ENCODE measurements at places on chromosomes 4 and X. TPM values are rescaled to one million over a fixed set of nuclear protein-coding genes. Genes with fewer than 3 reads are reported as not detected.

DNA sequence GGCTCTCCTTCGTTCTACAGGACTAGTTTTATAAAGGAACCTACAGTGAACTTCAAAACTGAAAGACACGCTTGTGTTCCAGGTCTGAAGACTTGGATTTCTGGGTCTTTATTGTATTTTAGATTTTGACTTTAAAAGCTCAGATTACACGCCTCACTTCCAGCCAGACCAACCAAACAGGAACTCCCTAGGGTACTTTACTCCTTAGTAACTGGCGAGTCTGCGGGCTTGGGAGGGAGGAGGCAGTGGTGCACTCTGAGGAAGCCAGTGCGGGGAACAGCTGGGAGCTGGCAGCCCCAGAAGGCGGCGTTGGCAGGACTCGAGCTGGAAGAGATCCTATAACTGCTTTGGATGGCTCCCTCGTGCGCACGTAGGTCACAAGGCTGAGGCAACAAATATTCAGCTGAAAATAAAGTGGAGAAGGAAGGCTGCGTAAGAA lies 391 bp upstream of the PHKA1 start:
- no peak for DNase-seq

- no peak for DNase-seq
Measured at GRCh38 chrX:38806875-38807621, 5.8 kb downstream of the MID1IP1 start.

- no peak for DNase-seq
Measured at GRCh38 chr4:1778642-1779392, 14.3 kb upstream of the FGFR3 start.

Gene LUZP4
- not detected for total RNA-seq

GRCh38 chr4:123453061-123453680 lies 56.6 kb downstream of the SPRY1 start:
- DNase-seq, result no peak

Gene CT45A1
- total RNA-seq, result not detected

Gene IRAK1
- total RNA-seq, result 214 TPM

Gene NOCT
- total RNA-seq, result 20.3 TPM

- no peak for DNase-seq
Measured at GRCh38 chrX:10634392-10635161, 14.2 kb upstream of the MID1 start.

Gene F11
- not detected for total RNA-seq

Gene PPARGC1A
- total RNA-seq, result not detected

- DNase-seq, result no peak
Measured at GRCh38 chr4:24003926-24004325, 114.1 kb upstream of the PPARGC1A start.

Gene BGN
- total RNA-seq, result not detected

- DNase-seq, result no peak
Measured at GRCh38 chr4:24799544-24800324, 4.4 kb downstream of the SOD3 start.

GRCh38 chrX:6021316-6022091 lies 207.2 kb downstream of the NLGN4X start:
- no peak for DNase-seq

DNA sequence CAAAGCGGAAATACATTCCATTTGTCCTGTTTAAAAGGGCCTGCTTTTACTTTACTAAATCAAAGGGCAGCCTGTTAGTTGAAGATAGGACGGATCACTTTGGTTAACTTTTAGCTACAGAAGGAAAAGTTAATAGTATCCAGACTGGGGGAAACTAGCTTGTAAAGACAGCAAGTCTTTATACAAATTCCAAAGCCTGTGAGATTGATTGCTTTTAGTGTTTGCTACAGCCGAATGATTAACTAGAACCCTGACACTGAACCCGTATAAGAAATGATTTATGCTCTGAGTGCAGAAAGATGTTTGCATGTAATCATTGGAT lies 93.4 kb downstream of the FRAS1 start:
- DNase-seq, result no peak

DNA sequence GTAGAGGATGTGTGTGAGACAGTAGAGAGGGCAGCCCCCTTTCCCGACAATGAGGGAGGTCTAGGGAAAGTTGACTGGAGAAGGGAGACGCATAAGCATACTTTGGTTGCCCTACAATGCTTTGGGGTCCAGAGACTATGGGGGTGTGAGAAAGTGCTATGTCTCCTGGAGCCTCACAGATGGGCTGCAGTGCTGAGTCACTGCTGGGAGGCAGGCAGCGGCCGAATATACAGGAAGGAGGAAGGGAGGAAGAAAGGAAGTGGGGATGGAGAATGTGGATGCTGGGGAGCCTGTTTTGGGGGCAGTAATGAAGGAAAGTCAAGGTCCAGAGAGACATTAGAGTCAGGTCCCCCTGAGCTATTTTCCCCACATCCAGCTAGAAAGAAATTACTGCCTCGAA lies 12.7 kb downstream of the DRP2 start:
- no peak for DNase-seq

- no peak for DNase-seq
Measured at GRCh38 chr4:7546809-7547367, 112.2 kb upstream of the PSAPL1 start.

GRCh38 chr4:96993560-96993959 lies 1149.7 kb downstream of the STPG2 start:
- no peak for DNase-seq

GRCh38 chr4:124997991-124998390 lies 285.5 kb upstream of the ANKRD50 start:
- DNase-seq, result no peak

GRCh38 chr4:72629540-72629939 lies 60.5 kb upstream of the ADAMTS3 start:
- no peak for DNase-seq

Gene GAGE2A
- total RNA-seq, result not detected

Gene NEUROG2
- not detected for total RNA-seq

DNA sequence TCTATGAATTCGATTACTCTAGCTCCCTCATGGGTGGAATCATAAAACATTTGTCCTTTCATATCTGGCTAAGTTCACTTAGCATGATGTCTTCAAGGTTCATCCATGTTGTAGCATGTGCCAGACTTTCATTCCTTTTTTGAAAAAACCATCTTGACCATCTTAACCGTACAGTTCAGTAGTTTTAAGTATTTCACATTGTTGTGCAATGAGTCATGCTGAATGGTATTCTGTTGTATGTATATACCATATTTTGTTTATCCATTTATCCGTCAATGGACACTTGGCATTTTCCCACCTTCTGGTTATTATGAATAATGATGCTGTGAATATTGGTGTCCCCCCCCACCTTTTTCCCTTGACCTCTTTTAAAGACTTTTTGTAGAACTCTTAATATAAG lies 72.4 kb upstream of the TLR2 start:
- no peak for DNase-seq

DNA sequence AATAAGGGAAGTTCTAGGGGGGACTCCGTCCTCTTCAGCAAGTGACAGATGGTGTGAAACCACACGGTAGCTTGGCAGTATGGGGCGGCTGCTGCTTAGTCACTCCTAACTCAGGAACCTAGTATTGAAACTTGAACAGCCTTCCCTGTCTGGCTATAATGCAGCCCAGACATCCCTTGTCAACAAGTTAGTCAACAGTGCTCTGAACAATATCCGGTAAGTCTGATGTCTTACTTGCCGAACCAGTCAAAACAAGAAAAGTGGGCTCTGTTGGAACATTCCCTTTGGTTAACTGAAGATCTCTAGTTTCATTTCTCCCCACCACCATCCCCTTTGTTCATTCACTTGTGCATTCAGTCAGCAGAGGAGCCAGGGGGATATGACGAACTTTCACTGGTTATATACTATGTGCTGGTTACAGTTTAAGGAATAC lies 18.7 kb upstream of the CXCL13 start:
- peak; percentile 33 for DNase-seq

GRCh38 chr4:116469582-116469981 lies 615.8 kb downstream of the TRAM1L1 start:
- no peak for DNase-seq

- DNase-seq, result no peak
Measured at GRCh38 chr4:40402556-40402955, 67.4 kb downstream of the CHRNA9 start.

GRCh38 chr4:158015241-158015640 lies 157.6 kb downstream of the GASK1B start:
- DNase-seq, result no peak

DNA sequence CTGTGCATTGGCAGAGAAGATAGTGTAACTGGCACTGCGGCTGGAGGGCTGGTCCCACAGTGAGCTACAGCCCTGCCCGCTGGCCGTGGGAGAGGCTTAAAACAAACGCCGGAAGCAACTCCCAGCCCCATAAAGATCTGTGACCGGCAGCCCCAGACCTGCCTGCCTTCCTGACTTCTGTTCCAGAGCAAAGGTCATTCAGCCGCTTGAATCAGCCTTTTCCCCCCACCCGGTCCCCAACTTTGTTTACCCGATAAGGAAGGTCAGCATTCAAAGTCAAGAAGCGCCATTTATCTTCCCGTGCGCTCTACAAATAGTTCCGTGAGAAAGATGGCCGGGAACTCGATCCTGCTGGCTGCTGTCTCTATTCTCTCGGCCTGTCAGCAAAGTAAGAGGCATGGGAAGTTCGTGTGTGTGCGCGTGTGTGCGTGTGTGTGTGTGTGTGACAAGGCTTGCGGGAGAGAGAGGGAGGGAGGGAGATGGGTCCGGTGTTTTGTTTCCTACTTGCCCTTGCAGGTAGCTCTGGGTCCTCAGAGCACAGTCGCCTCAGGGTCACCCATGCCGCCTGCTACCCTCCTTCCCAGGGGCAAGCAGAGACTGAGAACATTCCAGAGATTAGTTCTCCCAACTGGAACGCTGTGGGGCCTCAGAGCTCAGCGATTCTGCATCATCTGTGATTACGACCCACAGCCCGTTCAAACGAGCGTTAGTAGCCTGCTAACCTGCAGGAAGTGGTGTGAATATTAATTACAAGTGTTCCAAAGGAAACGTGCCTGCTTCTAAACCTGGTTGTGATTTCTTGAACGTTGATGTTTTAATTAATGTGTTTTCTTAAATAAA lies at the start of gene MGST2:
Gene MGST2, plus strand, starts transcription at position 130 of the 840 bp plus-strand sequence. Its CDS starts 201 bp downstream, at position 331.
- DNase-seq, result no peak

- DNase-seq, result no peak
Measured at GRCh38 chrX:12227412-12228041, 89.3 kb downstream of the FRMPD4 start.

Gene SYNPO2
- total RNA-seq, result 0.22 TPM

DNA sequence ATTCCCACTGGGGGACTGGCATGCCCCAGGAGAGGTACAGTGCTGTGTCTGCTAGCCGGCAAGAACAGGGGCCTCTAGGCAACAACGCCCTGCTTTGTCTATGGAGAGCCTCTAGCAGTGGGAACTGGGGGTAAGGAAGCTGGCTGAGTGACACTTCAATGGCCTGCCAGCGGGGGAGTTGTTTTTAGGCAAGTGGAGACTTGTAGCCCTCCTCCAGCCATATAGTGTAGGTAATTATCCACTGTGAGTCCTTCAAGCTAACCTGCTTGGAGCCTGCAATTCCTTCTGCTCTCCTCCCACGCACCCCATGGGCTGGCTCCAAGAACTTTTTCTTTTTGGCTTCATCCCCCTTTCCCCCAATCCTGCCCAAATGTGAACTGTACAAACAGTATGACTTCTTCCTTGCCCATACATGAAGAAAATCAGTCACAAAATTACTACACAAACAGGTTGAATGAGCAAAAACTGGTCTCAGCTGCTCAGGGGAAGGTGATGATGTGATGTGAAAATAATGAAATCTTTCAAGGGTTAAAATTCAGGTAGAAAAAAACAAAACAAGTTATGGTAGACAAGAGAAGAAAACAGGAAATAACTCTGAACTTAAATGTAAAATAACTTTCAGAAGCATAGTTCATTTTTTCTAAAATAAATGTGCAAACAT lies 33.1 kb downstream of the LEF1 start:
- DNase-seq, result no peak

Gene AFM
- not detected for total RNA-seq

GRCh38 chr4:107468812-107469211 lies 251.2 kb downstream of the PAPSS1 start:
- no peak for DNase-seq

DNA sequence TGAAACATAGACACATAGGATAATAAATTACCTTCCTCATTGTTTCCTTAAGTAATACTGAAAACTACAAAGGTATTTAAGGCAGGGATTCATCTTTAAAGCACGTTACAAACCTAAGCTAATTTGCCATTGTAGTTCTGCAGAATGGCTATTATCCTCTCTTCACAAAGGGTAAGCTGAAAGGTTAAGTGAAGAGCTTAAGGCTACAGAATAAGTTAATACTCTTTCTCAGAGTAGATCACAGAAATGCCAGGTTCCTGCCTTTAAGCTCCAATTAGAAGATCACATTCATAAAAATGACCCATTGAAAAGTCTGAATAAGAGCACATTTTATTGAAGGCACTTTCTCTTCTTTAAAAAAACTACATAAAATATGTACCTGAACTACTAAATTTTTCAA lies 42.1 kb upstream of the PRDM5 start:
- no peak for DNase-seq

DNA sequence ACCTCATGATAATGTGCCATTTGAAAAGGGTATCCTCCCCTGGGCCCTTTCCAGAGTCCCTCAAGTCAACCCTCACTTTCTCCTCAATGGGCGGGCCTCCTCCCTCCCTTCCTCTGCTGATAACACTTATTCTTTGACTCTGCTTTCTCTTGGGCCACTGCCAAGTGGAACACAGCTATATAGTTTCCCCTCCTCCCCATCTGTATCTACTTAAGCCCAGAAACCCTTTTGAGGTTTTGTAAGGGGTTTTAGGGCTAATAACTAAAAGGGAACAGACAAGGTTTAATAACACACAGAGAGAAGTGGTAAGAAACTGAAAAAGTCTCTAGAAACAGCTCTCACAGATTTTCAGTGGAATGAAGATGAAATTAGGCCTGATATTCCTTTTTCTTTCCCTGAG lies 116.7 kb downstream of the GPC3 start:
- no peak for DNase-seq

DNA sequence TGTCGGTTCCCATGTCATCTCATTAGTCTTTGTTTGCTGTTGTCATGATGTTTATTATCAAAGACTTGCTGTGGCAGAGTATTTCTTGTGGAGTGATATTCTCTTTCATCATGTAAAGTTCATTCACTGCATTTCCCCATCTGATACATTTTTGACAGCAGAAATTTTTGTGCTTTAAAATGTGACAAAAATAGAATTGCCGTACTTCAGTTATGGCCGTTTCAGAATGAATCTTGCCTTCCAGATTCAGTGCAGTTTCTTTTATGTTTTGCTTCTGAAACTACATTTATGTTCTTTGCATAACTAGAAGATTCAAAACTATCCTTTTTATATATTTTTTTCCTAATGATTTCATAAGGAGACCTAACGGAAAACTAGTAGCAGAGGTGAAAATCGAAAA lies 10.0 kb downstream of the CSTF2 start:
- no peak for DNase-seq

Gene TLR1
- 2.1 TPM for total RNA-seq

DNA sequence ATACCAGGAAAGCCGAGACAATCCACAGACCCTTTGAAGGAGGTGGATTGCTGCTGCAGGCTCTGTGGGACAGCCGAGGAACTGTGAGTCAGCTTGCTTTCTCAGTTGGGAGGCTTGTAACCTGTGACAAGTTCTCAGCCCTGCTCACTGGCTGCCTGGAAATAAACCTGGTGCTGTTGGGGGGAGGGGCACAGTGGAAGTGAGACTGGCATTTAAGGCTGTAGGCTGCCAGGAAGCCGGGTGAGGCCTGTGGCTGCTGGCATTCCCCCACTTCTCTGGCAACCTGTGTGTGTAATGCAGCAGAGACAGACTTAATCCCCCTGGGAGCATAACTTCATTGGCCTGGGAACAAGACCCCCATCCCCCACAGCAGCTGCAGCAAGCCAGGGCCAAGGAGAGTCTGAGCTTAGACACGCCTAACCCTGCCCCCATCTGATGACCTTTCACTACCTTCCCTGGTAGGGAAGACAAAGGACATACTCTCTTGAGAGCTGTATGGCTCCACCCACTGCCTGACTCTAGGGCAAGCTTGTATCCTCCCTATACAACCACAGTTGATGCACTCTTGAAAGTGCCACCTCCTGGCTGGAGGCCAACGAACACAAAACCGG lies 64.1 kb downstream of the ALPK1 start:
- no peak for DNase-seq

All from CD8-positive, alpha-beta memory T cell (primary cell).